ENCODE measurements at places on chromosomes 6 and 20.

GRCh38 chr6:7765575-7766325 is 39.9 kb downstream of the BMP6 start:
- no peak for DNase-seq

DNA sequence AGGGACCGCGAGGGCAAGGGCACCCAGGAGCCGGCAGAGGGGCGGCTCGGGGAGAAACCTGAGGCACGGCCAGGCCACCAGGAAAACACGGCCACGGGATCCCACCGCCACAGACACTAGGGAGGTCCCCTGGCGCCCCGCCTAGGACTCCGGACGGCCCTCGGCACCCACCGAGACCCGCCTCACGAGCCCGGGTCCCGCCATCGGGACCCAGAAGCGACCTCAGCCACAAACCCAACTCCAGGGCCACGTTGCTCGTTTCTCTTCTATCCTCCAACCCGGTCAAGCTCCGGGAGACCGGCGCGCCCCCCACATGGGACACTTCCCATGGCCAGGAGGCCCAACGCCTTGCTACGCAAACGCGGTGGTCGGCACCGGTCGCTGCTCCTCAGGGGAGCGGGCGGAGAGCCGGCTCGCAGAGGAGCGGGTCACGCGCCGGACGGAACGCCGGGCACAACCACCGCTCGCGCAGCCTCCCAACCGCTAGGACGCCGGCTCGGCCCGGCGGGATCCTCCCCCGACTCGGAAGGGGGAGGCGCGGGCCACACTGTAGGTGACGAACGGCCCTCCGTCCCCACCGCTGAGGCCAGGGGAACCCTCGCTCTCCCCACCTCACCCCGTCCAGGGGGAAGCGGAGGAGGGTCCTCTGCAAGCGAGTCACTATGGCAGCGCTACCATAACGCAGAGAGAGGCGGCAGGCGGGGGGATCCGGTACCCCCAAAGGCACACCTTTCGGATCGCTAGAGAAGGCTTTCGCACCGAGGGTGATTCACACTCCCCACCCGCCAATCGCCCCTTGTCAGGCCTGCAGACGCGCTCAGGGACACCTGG is 1514.1 kb upstream of the DEFB115 start:
- no peak for DNase-seq

DNA sequence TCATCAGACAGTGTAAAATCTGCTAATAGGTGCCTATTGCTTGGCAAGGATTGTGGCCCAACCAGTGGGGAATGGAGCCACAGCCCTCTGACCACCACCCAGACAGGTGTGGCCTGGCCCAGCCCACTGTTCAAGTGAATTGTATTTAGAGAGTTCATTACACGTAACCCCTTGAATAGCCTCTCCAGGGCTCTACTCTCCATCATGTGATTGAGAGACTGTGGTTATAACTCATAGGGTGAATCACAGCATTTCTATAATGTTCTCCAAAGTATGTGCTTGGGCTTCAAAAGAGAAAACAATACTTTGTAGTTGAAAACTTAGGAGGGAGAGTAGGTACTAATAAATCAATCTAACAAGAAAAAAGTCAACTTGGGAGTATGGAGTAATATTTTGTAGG is 38.4 kb downstream of the ALDH8A1 start:
- DNase-seq: no peak

DNA sequence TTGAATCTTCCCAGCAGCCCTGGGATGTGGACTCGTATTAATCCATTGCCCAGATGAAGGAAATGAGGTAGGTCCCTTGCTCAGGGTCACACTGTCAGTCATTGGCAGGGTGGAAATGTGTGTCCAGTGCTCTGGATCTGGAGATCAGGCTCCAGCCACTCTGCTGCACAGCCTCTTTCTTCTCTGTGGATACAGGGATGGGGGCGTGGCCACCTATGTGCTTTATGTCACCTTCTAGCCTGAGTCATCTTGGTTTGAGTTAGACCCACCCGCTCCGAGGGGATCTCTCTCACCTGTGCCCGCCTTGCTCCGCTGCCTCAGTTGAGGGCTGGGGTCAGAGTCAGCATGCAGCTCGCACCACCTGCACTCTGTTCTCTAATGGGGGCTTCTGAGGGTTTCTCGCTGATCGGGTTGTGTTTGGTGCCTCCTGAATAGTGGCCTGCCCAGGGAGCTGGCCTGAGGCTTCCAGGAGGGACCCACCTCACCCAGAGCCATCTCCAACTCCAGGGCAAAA is 80.0 kb downstream of the TCP11 start:
- no peak for DNase-seq

- no peak for DNase-seq
These were observed 227.4 kb downstream of the TMEM200A start for GRCh38 chr6:130593200-130593599.

DNA sequence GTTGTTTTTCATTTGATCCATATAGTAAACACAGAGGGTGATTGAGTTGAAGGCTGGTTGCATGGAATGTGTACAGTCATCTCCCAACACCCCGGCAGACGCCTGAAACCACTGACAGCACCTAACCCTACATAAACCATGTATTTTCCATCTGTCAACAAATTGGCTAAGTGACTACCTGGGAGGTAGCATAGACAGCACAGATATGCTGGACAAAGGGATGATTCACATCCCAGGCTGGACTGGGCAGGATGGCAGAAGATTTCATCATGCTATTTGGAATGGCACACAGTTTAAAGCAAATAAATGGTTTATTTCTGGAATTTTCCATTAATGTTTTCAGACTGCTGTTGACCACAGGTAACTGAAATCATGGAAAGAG is 4.4 kb upstream of the VIP start:
- DNase-seq: peak; percentile 48

DNA sequence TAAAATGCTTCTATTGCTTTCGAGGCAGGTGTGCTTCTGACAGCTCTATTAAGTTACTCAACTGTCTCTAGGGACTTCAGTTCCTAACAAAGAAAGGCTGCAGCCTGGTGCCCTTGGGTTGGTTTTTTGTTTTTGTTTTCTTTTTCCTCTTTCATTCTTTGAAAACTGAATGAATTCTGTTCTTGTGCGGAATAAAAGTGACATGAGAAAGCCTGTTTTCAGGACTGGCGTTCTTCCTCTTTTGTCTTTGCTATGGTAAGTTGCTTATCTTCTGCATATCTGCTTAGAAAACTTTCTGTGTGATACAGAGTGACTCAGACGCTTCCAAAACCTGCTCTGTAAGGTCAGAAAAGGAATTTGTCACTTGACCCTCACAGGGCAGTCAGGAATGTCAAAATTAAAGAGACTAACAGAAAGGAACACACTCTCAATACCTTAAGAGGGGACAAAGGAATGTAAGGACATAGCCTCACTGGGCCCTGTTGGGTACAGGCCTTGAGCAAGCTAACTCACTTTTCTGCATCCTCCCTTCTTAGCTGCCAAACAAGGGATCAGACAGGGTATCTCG is 56.2 kb upstream of the NHSL1 start:
- DNase-seq: no peak

DNA sequence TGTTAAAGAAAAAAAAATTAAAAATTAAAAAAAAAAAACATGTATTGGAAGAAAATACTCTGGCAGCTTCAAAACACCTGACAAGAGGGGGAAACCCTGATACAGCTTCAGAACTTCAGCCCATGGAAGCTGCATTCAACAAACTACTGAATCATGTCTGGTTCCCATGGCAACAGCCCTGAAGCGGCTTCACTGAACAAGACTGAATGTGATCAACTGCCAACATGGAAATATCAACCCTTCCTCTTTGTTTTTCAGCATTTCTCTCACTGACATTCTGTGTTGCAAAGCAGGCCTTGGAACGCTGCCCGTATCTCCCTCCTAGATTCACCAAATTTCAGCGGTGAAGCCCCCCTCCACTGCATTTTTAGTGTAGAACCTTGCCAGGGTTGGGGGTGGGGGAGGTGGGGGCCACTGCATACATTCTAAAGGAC is 91.3 kb upstream of the SHLD1 start:
- DNase-seq: no peak

GRCh38 chr6:105194591-105194990 is 14.8 kb upstream of the POPDC3 start:
- DNase-seq: no peak

DNA sequence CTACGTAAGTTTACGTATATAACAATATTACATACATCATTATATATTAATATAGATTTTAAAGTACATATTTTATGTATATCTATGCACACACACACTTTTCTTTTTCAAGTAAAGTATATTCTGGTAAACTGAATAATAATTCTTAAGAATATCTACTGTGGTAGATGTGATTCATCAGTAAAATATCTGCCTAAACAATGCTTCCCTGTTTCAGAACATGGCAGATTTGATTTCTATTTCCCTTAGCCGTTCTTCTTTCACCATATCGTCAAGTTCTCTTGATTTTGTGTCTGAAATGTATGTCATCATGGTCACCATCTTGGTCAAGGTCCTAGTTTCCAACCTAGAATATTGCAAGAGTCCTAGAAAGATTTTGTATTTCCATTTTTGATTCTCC is 195.6 kb downstream of the HDGFL1 start:
- no peak for DNase-seq

- DNase-seq: no peak
These were observed 645.6 kb downstream of the RNF144B start for GRCh38 chr6:19032591-19033295.

- DNase-seq: no peak
These were observed 33.1 kb upstream of the SMLR1 start for GRCh38 chr6:130794010-130794697.

DNA sequence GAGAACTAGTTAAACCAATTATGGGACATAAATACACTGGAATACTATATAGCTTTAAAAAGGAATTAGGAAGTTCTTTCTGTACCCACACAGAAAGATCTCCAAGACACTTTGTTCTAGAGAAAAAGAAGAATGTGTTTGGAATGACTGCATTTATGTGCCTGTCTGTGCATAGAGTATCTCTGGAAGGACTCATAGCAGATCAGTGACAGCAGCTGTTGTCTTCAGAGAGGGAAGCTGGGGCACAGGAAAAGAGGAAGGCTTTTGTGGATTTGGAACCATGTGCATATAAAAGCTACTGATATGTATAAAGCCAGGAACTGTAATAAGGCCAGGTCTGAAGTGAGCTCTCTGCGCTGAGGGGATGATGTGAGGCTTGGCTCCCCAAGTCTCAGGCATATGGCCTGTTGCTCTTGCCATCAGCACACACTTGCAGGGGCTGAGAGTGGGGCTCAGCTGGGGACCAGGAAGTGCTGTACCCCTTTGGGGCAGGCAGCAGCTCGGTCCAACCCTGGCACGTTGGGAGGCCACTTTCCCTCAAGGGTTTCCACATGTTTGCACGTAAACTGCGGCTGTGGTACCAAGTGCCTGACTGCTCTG is 31.8 kb upstream of the CCDC167 start:
- no peak for DNase-seq

DNA sequence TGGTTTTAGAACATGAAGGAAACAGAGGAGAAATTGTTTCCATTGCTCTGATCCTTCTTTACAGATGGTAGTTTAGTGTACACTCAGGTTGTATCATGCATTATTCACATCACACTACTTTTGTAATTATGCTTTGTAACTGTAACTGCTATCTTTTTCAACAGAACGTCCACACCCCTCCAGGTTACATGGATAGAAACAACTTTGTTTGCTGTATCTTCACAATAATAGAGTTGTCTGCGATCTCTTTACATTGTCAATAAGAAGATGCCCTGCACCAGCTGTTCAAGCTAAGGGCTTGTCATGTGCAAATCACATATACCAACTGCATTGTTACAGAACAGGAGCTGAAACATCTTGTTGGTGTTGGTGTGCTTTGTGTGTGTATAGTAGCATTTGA is 67.9 kb upstream of the MAP7 start:
- no peak for DNase-seq

GRCh38 chr6:125949069-125949468 is 7.5 kb upstream of the HINT3 start:
- DNase-seq: no peak

GRCh38 chr20:37917461-37917860 is 14.5 kb downstream of the VSTM2L start:
- no peak for DNase-seq

DNA sequence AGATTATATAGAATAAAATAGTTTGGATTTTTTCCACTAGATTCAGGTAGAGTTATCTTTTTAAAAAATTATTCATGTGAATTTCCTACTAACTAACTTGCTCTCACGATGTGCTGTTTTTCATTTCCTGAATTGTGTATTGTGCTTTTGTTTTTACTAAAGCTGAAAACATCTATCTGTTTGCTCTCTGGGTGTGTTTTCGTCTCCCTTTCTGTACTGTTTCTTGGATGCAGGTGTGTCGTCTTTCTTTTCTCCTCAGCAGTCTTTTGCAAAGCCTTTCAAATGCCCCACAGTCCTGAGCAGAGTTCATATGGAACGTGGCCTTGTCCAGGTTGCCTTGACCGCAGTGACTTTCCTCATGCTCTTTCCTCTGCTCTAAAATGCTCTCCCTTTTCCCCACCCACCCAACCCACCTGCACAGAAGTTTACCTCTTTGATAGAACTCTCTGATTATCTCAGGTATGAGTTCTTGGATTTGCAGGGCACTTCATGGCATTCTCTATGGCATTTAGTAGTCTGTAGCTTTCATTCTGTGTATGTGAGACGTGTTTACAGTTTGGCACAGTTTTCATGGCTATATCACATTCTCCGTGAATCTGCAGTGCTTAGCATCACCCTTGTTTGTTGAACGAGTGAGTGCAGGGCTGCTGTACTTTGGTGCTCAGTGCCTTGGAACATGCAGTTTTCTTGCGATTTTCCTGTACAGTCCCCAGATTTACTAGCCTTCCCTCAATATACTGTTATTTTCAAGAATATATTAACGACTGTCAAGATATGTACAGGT is 77.1 kb downstream of the FARS2 start:
- no peak for DNase-seq

DNA sequence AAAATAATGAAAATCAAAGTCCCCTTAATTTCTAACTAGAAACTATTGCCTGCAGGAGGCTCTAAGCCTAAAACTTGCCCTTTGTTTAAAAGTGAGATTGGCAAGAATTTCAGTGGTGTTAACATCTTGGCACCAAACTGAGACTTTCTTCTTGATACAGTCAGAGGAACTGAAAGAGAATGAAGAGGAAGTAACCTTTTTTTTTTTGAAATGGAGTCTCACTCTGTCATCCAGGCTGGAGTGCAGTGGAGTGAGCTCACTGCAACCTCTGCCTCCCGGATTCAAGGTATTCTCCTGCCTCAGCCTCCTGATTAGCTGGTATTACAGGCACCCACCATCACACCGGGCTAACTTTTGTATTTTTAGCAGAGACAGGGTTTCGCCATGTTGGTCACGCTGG is 3.6 kb downstream of the DOP1A start:
- DNase-seq: no peak

DNA sequence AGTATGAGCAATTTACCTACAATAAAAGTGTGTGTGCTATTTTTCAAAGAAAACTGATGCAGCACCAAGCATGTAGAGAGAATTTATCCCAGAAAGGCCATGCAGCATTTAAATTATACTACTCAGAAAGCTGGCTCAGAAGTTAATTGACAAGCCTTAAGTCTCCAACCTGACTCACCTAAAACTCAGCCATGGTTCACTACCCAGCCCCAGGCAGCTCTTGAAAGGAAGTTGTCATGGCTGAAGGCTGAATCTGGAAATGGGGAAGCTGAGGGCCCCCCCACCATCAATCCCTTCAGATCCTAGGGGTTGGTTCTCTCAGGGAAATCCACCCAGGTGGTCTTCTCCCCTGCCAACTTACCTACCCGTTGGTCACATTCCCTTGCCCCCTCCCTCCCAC is 19.7 kb downstream of the PPIL6 start:
- DNase-seq: no peak
